ENCODE measurements at places on chromosomes 6 and 20. TPM values are rescaled to one million over a fixed set of nuclear protein-coding genes. Genes with fewer than 3 reads are reported as not detected.

The GABRR2 gene
- total RNA-seq, result 0.37 TPM

The SLC26A8 gene
- under 0.01 TPM for total RNA-seq

The DOP1A gene
- 20.6 TPM for total RNA-seq

The EGFL8 gene
- total RNA-seq, result 0.73 TPM

The HLA-DQB2 gene
- total RNA-seq, result not detected

The PMEPA1 gene
- under 0.01 TPM for total RNA-seq

The MMP24OS gene
- 14.7 TPM for total RNA-seq

The BPHL gene
- total RNA-seq, result 9.6 TPM

The IL17A gene
- total RNA-seq, result not detected

The BNIP5 gene
- not detected for total RNA-seq

The EYA4 gene
- 0.73 TPM for total RNA-seq

The ENPP3 gene
- total RNA-seq, result not detected

The WFDC5 gene
- not detected for total RNA-seq

The MYMX gene
- total RNA-seq, result not detected

The TOP1 gene
- 19.2 TPM for total RNA-seq

The LRFN2 gene
- not detected for total RNA-seq

The OR2B6 gene
- total RNA-seq, result not detected

The NKAPL gene
- 1.6 TPM for total RNA-seq

The ADAM33 gene
- total RNA-seq, result 101 TPM

The OARD1 gene
- 6.3 TPM for total RNA-seq

The SLC22A16 gene
- not detected for total RNA-seq

The MYLK2 gene
- 0.37 TPM for total RNA-seq

The OLIG3 gene
- total RNA-seq, result not detected

The PLG gene
- not detected for total RNA-seq

Measured in subcutaneous preadipocyte (primary cell).